ENCODE measurements at places on chromosomes 1 and 21. TPM values are rescaled to one million over a fixed set of nuclear protein-coding genes. Genes with fewer than 3 reads are reported as not detected.

- DNase-seq, result no peak
These were observed 85.2 kb downstream of the HIVEP3 start for GRCh38 chr1:41833519-41834000.

DNA sequence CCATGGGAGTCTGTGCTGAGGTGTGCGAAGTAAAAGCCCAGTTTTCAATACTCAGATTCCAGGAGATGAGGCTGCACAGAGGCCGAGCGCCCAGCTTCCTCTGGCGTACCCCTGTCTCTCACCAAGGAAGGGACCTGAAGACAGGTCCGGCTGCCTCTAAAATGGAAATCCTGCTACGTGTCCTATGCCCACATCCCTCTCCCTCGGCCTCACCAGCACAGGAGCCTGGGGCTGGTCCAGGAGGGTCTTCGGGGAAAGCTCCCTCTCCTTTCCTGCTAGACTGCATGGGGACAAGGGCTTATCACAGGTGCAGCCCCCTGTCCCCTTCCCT is 392 bp downstream of the MRPL55 start:
- DNase-seq, result no peak

CD1B gene
- total RNA-seq, result not detected

DNA sequence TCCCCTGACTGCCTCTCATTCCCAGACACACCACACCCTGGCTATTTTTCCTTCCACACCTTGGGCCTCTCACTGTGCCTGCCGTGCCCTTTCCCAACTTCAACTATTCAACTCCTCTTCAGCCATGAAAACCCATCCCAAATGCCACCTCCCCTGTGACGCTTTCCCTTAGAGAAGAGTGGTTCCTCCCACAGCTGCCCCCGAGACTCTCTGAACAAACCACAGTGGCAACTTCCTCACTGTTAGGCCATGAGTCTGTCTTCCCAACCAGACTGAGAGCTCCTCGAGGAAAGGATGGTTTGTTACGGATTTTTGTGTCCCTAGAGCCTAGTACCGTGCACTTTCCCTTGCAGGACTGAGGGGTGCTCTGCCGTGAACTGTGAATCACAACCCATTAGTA is 59.2 kb downstream of the LRRN2 start:
- DNase-seq, result no peak

DNA sequence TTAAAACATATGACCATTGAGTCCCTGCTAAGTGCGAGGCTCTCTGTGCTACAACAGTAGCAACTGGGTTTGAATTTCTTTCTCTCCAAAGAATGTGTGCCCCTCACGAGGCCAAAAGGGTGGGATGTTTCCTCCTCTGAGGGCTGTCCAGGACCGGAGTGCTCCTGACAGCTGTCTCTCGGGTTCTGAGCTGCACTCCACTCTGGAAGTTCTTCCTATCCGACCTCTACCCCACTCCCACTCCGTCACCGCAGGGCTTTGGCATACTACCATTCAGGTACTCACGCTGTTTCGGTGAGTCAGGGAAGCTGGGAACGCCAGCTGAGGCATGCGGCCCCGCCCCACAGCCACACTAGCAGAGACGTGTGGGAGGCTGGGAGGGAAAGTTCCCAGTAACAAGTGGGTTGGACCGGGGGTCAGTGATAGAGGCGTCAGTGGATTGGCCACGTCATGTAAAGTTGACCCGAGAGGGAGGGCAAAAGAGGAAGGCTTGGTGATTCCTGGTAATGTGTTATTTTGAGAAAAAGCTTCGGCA is 705 bp upstream of the SLC50A1 start:
- peak; percentile 94 for DNase-seq

ELAPOR1 gene
- total RNA-seq, result 2.0 TPM

ERG gene
- total RNA-seq, result not detected

DNA sequence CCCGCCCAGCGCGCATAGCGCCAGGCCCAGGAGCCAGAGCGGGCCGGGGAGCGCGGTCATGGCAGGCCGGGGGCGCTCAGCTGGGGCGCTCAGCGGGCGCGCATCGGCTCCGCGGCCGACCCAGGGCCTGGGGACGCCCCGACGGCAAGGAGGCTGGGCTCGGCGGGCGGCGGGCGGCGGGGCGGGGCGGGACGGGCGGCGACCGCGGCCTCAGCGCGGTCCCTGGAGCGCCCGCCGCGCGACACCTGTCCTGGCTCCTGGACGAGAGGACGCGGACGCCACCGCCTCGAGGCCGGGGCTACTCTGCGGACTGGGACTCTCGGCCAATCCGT is 273 bp downstream of the BMP8B start:
- DNase-seq, result no peak

DNA sequence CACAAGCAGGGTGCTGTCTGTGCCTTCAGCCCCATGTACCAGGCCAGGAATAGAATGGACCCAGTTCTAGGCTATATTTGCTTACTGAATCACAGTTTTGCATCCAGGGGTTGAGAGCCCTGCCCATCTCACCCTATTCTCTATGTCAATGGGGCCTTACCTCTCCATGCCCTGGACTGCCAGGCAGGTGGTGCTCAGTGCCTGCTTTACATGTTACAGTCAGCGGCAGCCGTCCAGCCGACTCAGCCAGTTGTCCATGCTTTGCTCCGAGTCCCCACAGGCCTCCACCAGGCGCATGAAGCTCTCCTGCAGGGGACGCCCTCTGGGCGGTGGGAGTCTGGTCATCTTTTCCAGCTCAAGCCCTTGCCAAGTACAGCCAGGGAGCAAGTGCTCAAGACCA is 12.2 kb upstream of the FAM167B start:
- DNase-seq, result no peak

WNT9A gene
- total RNA-seq, result 42.2 TPM

GRCh38 chr1:5976726-5977493 is 15.3 kb downstream of the NPHP4 start:
- no peak for DNase-seq

RGS16 gene
- total RNA-seq, result 0.25 TPM

KRTAP19-3 gene
- not detected for total RNA-seq

TLCD4 gene
- 11.2 TPM for total RNA-seq

CFAP126 gene
- 1.5 TPM for total RNA-seq

DNA sequence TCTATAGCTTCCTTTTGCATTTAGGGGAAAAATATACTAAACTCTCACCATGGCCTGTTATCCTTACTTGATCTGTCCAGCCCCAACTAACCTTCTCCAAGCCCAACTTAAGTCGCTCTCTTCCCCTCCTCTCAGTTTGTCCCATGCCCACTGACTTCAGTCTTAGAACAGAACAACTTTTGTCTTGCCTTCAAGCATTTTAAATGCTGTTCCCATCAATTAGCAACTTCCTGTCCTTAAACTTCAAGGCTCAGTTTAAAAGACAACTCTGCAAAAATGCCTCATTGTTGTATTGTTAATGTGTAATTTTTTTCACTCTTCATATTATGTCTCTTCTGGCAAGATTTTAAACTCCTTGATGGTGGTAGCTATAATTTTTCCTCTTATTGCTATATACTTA is 526.9 kb downstream of the NEGR1 start:
- DNase-seq, result no peak

GRCh38 chr1:231134624-231135023 is 27.2 kb upstream of the TRIM67 start:
- DNase-seq, result no peak

TMEM82 gene
- total RNA-seq, result not detected

BEND5 gene
- not detected for total RNA-seq

CBR3 gene
- 23.6 TPM for total RNA-seq

DYRK1A gene
- total RNA-seq, result 35.5 TPM

AMIGO1 gene
- 4.1 TPM for total RNA-seq

- DNase-seq, result no peak
These were observed 106.7 kb upstream of the ETS2 start for GRCh38 chr21:38699048-38699447.

AMY2A gene
- not detected for total RNA-seq

- no peak for DNase-seq
These were observed 107.9 kb downstream of the S1PR1 start for GRCh38 chr1:101344745-101345144.

- DNase-seq, result no peak
These were observed 12.2 kb upstream of the GPR161 start for GRCh38 chr1:168148916-168149315.

ELF3 gene
- total RNA-seq, result 318 TPM

GRCh38 chr1:43898981-43899380 is 34.6 kb upstream of the ARTN start:
- DNase-seq, result no peak

- no peak for DNase-seq
These were observed 21.1 kb downstream of the MEGF6 start for GRCh38 chr1:3590139-3590763.

LY9 gene
- 3.0 TPM for total RNA-seq

GRCh38 chr1:55044617-55045397 is 5.5 kb downstream of the PCSK9 start:
- no peak for DNase-seq

GRCh38 chr1:152182431-152182830 is 23.4 kb upstream of the RPTN start:
- DNase-seq, result no peak

GRCh38 chr21:14686466-14687267 is 140.6 kb upstream of the SAMSN1 start:
- DNase-seq, result no peak

All from PC-9 (cell line).